NCI-H82 (cell line): ENCODE measurements at places on chromosomes 5 and 9.

DNA sequence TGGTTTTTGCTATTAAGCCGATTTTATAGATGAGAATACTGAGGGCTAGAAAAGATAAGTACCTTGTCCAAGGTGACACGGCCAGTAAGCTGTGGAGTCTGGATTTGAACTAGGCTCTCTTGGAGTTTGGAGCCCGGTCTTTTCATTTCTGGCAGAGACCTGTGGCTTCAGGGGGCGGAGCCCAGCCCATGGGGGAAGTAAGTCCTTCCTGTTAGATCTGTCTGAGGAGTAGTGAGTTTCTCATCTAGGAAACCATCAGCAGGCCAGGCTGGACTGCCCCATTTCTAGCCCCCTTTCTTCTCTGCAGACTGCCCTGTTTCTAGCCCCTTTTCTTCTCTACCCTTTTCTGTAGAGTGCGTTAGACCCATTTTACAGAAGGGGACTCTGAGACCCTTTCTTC lies 521 bp upstream of the PTGS1 start:
- DNase-seq, result peak; percentile 26

DNA sequence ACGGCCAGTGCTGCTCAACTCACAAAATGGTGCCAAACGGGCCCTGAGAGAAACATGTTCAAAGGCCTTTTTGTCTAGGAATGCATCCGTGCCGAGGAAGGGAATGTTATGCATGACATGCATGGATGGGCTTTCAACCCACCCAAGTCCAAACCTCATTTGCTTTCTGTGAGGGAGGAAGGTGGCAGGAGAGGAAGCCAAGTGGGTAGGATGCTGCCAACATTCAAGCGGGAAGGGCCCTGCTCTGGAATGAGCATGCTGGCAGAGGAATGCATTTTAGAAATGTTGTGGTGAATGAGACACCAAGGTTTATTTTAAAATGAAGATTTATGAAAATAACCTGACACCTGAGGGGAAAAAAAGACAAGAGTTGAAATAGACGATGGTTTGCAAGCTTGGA lies 479.1 kb downstream of the CCDC171 start:
- no peak for DNase-seq

DNA sequence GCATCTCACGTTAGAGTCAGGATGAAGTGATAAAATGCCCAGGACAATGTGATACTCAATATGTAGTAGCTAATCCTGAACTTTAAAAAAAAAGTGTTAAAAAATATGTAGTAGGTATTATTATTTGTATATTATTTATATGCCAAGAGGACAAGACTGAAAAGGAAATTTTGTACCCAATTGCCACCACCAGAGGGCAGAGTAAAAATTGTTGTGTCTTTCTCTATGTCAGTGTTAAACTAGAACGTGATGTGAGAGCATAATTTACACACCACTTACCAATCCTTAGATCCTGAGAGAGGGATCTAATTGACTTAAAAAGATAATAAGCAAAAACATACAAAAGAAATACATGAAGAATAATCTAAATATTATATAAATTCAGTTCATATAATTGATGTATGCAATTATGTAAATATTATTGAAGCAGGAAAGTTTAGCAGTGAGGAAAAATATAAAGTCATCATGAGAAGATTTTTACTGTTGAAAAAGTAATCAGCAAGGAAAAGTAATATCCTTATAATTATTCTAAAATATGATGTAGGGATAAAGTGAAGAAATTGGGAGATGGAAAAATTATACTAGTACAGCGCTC lies 288.9 kb downstream of the RAB3C start:
- peak; percentile 64 for DNase-seq

DNA sequence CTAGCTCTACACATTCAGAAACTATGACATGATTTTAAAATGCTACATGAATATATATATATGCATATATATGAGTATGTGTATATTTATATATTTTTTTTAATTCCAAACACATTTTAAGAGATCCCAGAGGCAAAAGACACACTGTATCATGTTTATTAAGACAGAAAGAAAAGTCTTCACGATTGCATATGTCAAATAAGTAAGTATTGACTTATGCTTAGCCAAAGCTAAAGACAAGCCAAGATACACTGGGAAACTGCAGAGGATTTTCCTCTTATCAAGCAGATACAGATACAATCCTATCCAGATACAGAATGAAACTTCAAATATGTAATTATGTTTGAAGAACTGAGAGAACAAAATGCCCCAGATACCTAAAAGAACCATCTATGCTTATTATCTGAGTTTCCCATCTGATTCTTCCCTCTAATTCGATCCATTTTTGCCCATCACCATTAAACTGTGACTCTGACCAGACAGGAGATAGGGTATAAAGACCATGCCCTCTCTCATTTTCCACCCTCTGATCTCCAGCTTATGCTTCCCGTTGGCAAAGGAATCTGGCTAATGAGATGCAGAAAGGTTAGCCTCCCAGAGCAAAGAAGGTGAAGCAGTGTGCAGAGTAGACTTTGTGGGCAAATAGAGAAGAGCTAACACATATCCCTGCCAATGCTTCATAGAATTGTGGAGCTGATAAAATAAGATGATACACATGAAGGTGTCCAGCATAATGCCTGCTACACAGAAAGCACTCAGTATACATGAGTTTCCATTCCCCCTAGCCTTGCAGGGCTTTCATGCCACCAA lies 131.0 kb upstream of the TARS1 start:
- DNase-seq, result no peak

DNA sequence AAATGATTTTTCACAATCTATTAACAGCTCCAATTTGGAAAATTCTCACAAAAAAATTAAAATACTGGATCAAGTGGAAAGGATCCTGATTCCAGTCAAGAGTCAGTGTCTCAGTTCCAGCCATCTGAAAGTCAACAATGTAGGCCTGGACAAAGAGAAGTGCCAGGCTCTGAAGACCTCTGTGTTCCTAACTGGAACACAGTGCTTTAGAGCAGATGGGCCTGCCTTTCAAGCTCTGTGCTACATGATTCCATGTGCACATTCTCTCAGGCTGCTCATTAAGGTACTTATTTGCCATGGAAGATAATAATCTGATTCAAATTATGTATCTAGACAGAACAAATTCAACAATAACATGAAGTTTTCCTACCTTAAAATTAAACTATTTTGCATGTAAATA lies 30.2 kb upstream of the ALDH1A1 start:
- DNase-seq, result peak; percentile 2
